Activated naive CD4-positive, alpha-beta T cell treated with anti-CD3 and anti-CD28 coated beads, Interleukin-2, amount 50 U/mL, for 16 hours (primary cell): ENCODE measurements at places on chromosomes 5 and 9.

DNA sequence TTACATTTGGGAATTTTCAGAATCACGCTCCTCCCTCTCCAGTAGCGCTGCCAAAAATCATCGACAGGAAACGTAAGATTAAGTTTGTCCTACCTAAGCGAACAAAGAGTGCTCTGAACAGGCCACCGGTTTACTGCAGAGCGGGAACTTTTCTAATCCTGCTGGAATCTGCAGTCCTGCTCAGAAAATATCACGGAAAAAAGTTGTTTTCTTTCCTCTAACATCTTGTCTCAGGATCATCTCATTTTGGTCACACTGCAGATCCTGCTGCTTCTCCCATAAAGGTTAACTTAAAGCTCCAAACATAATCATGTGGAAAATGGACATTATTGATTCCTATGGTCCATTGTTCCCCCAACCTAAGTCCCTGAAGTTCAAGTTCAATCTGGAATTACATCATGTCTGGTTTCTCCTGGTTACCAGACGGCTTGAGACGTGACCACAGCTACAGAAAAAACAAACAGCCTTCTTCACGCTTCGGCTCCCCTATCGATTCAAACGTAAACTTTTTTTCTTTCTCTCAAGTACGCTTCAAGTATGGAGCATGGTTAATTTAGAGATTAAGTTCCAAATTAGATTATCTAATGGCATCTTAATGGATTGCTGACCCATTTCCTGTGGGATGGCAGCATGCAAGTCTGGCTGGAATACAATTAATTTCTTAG, 217.6 kb downstream of the NFIB start:
- DNase-seq = no peak

DNA sequence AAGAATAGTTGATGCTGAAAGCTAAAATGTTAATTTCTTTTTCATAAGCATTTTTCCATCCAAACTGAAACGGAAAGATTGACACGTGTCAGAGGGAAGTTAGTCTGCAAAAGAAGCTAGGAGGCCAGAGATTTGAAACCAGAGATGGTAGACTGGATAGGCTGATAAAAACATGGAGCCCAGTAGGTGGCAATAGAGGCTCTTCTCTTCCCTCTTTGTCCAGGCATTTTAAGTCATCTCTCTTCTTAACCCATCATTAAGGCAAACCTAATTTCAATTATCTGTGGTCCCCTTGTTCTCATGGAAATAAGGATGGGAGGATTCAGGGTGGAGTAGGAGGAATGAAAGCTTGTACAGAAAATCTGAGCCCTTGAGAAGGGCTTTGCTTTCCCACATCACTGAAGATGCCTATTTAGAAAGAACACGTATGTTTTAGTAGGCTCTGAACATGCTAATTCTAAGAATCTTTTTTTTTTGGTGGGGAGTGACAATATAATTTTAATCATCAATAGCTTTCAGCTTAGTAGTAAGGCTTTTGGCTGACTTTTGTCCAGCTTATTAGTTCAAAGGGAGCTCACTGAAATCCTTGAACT, 66.6 kb downstream of the ZNF474 start:
- no peak for DNase-seq

GRCh38 chr9:138082918-138083636, 205.5 kb downstream of the CACNA1B start:
- no peak for DNase-seq

- no peak for DNase-seq
These were observed 9.5 kb downstream of the OTP start for GRCh38 chr5:77628840-77629508.

DNA sequence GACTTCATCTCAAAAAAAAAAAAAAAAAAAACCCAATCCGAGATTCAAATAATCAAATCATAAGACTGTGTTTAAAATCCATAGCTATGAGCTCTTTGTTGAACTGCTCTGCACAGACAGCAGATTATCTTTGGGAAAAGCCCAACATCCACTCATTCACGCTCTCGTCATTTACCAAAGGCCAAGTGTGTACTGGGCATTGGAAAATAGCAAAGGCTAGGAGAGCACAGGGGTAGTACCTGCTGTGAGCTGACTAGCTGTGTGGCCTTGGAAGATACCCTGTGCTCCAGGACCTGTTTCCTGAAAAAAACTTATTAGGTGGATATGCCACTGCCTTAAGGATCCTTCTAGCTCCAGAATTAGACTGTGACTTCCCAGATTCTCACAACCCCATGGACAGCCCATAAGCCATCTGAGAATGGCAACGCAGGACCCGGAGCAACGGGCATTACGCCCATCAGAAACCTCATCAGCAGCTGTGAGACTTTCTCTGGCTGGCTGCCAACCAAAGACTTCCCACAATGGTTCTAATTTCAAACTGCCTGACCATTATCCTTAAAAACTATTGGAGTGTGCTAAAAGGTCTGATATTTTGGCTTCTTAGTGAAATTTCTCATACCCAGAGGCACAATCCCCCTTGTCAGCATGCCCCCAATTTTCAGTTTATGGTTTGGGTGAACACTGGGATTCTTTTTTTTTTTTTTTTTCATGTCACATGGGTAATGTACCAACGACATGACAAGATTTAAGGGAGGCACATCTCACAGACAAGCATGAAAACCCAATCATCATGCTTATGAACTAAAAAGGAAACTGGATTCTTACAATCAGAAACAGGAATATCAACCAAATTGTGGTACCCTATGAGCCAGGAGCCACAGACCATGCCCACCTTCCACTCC, 16.8 kb downstream of the SERINC5 start:
- no peak for DNase-seq

DNA sequence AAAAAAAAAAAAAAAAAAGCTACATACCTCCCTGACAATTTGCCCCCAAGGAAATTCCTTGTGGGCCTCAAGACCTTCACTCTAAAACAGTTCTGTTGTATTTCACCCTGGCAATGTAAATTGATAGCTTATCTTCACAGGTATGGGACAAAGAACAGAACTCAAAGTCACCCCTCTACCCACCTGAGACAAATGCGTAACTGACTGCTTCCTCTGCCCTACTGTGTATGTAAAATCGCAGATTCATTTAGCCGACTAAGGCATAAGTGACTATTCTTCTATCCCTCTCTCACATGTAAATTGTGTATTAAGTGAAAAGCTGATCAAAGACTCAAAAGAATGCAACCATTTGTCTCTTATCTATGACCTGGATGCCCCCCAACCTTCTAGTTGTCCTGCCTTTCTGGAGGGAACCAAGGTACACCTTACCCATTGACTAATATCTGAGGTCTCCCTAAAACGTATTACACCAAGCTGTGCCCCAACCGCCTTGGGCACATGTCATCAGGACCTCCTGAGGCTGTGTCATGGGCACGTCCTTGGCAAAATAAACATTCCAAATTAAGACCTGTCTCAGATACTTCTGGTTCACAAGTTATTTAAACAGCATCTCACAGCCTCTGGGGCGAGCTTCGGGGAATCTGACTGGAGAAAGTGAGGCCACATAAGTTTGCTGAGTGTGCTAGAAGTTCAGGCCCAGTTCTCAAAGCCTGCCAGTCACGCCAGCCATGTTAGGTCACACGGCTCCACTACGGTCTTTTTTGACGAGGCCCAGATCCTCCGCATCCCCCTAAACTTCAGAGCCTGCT, 954 bp downstream of the TBCA start:
- DNase-seq = no peak

- no peak for DNase-seq
These were observed 45.0 kb downstream of the IRF1 start for GRCh38 chr5:132445640-132445923.

DNA sequence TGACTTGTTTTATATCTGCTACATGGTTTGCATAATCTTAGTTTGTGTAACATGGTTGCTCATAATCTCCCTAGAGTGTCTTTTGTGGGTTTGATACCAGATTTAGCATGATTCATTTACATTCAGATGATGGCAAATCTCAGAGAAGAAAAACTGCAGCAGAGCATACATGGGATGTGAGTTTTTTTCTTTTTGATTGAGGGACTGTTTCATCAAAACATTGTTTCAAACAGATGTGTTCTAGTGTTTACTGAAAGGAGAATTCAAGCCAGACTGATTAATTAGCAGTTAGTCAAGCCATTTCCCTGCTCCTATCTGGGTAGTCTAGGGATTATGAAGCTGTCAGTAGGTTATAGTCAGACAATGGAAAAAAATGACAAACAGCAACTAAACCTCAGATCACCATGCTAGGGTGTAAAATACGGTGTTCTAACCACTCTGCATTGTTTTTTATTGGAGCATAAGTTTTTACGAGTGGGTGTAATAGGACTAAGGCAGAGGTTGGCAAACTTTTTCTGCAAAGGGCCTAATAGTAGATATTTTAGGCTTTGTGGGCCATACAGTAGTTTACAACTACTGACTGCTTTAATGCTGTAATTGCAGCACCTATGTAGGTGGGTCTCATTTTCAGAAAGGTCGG, 10.5 kb upstream of the GDNF start:
- no peak for DNase-seq

DNA sequence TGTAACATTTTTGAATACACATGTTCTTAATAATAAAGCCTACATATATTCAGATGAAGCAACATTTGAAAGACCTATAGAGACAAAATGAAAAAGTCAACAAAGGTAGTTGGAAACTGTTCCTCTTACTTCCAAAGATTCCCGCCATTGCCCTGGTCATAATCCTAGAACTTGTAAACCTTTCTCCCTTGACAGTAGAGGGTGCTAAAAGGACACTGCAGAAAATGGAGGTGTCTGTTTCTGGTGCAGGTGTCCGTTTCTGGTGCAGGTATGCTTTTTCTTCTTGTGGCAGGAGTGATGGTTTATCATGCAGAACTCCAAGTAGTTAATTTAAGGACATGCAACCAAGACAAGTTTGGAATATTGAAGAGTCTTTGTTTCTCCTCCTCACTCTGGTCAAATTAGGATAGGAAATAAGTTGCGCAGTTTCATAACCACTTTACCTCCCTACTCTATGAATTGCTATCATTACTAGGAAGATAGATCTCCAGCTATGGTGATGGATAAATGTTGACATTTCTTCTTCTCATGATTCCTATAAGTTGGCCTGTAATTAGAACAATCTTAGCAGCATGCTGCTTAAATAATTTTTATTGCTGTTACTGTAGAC, 56.0 kb upstream of the FAM174A start:
- DNase-seq = no peak

- no peak for DNase-seq
These were observed 58.6 kb upstream of the PPARGC1B start for GRCh38 chr5:149671544-149671943.

- no peak for DNase-seq
These were observed 41.9 kb downstream of the VAV2 start for GRCh38 chr9:133950192-133950591.
